Trophoblast cell (in vitro differentiated cells and primary cell): ENCODE measurements at places on chromosomes 6 and 20.

GRCh38 chr6:81834141-81834681, 81.7 kb upstream of the TENT5A start:
- DNase-seq: peak; percentile 71

DNA sequence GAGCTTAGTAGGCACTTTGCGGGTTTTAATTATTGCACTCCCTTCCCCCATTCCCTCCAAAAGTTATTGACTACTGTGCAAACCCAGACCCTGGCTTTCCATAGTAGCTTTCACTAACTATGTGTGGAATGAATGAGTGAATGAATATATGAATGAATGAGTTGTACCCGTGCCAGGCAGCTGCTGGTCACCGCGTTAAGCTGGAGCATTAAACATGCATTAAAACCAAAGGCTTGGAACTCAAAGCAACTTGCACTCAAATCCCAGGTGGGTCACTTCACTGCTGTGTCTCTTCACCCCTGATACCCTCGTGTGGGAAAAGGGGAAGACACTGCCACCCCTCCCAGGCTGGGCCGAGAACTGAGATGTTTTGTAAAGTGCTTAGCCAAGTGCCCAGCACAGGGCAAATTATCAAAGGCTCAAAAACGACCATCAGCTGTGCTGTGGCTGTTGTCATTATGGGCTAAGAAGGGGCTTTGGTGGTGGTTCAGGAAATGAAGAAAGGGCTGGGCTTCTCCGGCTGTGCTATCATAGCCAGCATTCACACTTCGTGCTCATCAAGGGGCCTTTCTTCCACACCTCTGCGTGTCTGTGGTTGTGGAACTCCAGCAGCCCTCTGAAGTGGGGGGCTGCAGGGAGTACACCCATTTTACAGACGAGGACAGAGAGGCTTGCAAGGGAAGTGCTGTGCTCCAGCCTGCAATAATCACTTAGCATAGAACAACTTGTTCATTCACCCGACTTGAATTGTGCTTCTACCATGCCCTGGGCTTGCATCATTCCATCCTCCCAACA, 60.2 kb upstream of the STX16 start:
- DNase-seq: no peak

DNA sequence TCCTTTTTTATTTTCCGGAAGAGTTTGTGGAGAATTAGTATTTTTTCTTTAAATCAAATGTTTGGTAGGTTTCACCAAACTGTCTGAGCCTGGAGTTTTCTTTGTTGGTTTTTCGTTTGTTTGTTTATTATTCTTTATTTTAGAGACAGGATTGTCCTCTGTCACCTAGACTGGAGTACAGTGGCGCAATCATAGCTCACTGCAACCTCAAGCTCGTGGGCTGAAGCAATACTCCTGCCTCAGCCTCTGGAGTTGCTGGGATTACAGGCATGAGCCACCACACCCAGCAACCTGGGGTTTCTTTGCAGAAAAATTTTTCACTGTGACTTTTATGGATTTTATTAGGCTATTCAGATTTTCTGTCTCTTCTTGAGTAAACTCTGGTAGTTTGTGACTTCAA, 120.2 kb upstream of the LOC128125822 start:
- peak; percentile 79 for DNase-seq

DNA sequence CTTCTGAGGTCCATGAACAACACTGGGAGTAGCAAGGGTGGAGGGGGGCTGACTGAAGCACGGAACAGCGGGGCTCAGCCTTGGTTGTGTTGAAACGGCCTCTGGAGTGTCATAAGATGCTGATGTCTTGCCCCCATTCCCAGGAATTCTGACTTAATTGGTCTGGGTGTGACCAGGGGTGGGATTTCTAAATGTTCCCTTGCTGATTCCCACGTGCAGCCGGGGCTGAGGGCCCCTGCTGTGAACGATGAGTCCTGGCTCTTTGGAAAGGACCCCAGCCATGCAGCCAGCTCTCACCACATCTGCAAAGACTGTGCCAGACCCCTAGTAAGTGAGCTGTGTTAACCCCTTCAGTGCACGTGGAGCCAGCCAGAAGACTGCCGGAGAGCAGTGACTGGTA, 28.6 kb upstream of the FAM50B start:
- peak; percentile 37 for DNase-seq

GRCh38 chr6:122285292-122285913, 114.0 kb upstream of the HSF2 start:
- DNase-seq: no peak

DNA sequence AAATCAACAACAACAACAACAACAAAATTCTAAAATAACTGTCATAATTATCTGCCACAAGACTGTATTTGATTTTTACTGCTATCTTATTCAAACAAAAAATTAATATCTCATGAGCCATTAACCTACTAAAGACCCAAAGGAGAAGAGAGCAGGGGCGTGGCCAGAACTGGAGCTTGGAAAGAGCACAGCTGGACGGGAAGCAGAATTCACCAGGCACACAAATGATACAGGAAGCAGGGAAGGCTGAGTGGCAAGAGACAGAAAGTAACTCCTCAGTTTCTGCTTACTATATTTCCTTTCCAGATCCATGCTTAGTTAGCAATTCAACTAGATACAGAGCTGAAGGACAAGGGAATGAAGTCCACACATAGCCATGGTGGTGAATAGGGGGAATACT, 54.4 kb downstream of the FKBP5 start:
- no peak for DNase-seq

DNA sequence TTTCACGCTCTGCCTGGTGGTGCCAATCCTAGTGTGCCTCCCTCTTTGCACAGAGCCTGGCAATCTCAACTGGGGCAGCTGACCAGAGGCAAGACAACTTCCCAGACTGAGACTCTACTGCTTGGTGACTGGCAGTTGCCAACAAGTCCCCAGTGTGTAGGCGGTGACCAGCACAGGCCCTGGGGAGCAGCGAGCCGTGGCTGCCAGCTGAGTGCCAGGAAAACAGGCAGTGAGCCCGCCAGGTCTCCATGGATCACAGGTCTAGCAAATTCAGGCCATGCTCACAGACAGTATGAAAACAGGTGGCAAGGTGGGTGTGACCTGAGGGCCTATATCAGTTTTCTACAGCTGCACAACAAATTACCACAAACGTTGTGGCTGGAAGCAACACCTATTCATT, 289.9 kb downstream of the KIF16B start:
- no peak for DNase-seq

DNA sequence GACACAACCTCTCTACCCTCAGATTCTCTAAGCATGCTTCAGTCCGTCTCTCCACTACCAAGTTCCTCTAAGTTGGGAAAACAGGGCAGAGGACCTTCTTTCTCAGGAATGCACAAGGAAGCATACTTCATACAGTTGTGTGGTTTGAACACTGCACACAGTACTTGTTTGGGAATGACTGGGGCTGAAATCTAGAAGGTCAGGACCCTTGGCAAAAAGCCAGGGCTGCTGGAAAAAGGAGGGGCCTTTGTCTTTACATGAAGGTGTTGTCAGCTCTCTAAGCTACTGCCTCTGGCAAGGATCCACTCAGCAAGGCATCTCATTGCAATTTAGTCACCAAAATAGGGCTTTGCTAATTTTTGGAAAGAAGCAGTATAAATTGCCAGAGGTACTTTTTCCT, 20.7 kb upstream of the HEY2 start:
- no peak for DNase-seq

DNA sequence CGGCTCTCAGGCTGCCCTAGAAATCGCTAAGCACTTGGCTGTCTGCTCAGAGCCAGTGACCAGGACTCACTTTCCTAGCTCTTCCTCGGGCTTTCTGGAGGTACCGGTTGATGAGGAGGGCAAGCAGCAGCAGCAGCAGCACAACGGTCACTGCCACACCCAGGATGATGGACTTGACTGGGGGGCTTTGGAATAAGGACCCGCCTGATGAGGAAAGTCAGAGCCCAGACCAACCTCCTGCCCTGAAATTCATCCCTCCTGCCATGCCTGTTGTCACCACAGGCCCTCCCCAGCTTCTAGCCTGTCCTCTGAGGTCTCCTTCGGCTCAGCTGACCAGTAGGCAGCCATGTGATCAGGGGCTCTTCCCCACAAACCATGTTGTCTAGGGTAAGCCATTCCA, 16.2 kb downstream of the TREML2 start:
- DNase-seq: no peak

DNA sequence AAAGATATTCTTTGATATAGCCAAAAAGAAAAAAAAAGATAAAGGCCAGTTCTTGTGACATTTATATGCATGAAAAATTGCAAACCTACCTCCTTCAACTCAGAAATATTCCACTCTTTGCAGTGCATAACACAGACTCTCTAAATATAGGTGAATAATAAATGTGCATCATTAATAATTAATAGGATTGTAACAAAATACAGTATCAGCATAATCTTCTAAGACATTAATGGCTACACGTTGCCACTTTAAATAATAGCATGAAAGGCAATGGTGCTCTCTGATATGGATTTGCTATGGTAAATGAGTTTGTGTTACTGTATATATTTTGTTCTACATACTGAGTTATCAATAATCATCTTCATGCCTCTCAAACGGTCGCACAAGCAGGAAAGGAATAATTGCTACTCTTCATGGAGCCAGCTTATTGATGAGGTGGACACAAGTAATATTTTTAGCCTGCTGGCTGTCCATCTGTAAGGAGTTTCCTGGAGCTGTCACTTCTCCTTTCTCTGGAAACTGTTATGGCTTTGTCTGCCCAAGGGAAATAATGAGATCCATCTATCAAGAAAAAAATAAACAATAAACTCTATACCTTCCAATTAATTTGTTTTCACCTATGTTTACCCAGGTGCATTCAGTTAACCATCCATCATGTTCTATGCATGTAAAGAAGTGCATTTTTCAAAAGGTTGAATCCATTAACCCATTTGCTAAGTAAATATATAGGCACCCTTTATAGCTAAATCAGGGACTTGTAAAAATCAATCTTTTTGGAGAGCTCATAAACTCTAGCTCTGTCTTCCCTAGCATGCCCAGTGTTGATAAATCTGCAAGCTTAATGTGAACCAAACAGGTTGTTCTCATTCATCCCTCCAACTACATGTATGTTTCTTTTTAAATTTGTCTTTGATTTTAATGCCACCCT, 253.0 kb downstream of the NKAIN2 start:
- no peak for DNase-seq

DNA sequence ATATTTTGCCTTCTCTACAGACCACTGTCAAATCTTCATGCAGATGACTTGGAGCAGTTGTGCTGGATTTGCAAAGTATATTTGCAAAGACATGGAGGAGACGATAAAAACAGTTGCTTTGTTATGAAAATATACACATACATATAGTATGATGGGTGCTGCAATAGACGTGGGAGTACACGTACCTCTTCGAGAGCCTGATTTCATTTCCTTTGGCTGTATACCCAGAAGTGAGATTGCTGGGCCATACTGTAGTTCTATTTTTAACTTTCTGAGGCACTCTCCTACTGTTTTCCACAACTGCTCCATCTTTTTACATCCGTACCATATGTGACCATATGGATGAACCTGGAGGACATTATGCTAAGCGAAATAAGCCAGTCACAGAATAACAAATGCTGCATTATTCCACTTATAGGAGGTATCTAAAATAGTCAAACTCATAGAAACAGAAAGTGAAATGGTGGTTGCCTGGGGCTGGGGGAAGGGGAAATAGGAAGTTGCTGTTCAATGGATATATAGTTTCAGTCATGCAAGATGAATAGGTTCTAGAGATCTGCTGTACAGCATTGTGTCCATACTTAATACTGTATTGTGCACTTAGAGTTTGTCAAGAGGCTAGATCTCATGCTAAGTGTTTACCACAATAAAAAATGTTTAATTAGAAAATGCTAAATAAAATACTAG, 223.8 kb downstream of the HAO1 start:
- DNase-seq: no peak

DNA sequence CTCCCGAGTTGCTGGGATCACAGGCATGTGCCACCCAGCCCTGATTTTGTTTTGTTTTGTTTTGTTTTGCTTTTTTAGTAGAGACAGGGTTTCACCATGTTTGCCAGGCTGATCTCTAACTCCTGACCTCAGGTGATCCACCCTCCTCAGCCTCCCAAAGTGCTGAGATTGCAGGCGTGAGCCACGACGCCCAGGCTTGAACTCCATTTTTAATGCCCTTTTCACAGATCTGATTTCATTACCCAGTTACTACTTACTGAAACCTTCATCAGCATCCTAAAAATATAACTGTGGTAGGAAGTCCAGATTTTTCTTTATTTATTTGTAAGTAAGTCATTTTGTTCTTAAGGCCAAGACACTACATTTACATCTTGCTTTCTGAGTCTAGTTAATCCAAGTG, 64.0 kb downstream of the HDDC2 start:
- DNase-seq: no peak

DNA sequence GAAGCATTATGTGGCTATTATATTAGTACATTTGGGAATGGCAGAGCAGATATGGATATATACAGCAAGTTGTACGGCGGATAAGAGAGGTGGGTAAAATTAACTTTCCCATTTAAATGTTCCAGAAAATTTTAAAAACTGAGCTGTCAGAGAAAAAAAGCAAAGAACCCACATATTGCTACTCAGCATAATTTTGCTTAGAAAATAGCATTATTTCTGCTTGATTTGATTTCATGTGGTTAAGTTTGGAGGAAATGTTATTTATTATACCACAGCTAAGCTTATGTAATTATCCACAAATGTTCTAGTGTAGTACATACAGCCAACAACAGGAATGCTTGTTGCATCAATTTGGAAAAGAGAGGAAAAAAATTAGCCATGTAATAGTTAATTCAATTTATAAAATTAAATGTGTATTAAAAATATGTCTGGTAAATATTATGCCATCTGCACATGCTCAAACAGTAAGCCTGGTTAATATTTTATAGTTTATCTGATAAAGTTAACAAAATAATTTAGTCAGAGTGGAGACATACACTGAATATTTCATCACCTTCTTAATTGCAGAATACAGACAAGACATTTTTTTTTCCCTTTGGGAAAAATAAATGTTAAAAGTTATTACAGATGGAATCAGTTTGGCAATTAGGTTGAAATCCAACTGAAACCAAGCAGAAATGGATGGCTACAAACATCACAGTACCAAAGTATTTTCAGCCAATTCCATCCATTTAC, 172.1 kb upstream of the ID4 start:
- no peak for DNase-seq

- no peak for DNase-seq
Observed at GRCh38 chr6:157768863-157769551, 54.0 kb upstream of the SNX9 start.

GRCh38 chr6:16730738-16731477, 30.4 kb downstream of the ATXN1 start:
- DNase-seq: peak; percentile 30

DNA sequence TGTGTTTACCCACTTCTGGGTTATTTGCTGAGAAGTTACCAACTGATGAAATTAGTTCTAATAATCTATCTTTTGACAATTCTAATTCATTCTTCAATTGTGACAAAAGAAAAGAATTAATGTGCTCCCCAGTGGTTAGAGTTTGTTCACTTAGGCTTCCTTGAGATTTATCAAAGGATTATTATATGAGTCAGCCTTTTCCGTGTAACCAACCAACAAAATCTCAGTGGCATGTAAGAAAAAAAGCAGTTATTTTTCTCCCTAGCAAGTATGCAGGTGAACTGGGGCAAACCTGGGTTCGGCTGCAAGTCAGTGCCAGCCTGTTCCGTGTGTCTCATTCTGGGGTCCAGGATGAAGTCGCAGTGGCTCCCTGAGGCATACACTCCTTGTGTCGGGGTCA, 28.8 kb upstream of the HIVEP1 start:
- DNase-seq: no peak

GRCh38 chr6:157669747-157670216, 153.3 kb upstream of the SNX9 start:
- peak; percentile 65 for DNase-seq

- DNase-seq: no peak
Observed at GRCh38 chr6:78476561-78476960, 390.8 kb upstream of the IRAK1BP1 start.

GRCh38 chr20:1734269-1734858, 76.8 kb upstream of the SIRPG start:
- no peak for DNase-seq
